ENCODE measurements at places on chromosomes 7 and 10.

GRCh38 chr10:114058297-114058696 lies 14.6 kb downstream of the ADRB1 start:
- no peak for DNase-seq

- no peak for DNase-seq
Observed at GRCh38 chr10:78746155-78746763, 322.5 kb upstream of the ZMIZ1 start.

GRCh38 chr7:124515106-124515830 lies 250.3 kb downstream of the GPR37 start:
- no peak for DNase-seq

GRCh38 chr10:118332236-118332635 lies 9.9 kb downstream of the FAM204A start:
- no peak for DNase-seq

- DNase-seq, result no peak
Observed at GRCh38 chr10:58796242-58796641, 283.6 kb downstream of the BICC1 start.

DNA sequence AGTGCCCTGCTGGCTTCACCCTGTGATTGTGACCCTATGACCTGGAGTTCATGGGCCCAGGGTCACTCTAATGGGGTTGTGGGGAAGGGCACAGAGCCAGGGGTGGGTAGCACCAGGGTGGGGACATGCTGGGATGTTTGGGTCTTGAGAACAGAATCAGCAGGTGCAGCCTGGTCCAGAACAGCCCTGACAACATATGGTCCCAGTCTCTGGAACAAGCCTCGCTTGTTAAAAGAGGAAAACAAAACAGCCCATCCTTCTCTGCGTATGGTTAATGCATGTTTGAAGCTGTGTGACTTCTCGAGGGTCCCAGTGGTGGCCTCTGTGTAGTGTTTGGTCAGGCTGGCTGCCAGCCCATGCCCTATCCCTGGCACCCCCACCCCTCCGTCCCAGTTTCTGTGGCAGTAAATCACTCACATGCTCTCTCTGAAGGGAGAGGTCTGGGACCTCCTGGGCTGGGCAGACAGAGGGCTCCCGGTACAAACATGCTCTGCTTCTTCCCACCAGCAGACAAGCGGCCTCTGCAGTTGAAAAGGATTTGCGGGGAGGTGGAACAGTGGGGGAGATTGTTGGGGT lies 79.4 kb downstream of the FAM241B start:
- no peak for DNase-seq

DNA sequence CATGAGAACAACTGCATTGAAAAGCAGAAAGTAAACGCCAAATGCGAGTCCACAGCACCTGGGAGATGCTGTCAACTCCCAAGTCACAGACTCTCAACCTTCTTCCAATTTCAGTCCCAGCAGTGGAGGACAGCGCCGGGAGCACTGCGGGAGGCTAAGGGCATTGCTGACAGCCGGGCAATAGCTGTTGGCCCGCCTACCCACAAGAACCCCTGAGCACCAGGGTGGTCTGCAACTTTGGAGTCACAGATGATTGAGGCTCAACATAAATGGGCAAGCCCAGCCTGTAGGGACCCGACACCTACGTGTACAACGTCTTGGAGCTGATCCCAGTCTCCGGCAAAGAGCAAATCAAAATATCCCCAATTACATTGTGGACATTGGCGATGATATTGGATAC lies 262.9 kb downstream of the TCERG1L start:
- DNase-seq, result no peak

- DNase-seq, result no peak
Observed at GRCh38 chr7:28358423-28358868, 53.9 kb upstream of the CREB5 start.

- no peak for DNase-seq
Observed at GRCh38 chr10:122655524-122656307, 43.9 kb downstream of the C10orf120 start.

DNA sequence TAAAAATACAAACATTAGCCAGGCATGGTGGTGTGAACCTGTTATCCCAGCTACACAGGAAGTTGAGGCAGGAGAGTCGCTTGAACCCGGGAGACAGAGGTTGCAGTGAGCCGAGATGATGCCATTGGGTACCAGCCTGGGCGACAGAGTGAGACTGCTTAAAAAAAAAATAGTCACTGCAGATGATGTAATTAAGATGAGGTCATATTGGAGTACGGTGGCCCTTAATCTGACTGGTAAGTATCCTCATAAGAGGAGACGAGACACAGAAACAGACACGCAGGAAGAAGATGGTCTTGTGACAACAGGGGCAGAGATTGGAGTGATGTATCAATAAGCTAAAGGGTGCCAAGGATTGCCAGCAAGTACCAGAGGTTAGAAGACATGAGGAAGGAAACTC lies 156.0 kb downstream of the FAM107B start:
- no peak for DNase-seq

GRCh38 chr7:12716134-12716681 lies 28.8 kb downstream of the ARL4A start:
- no peak for DNase-seq

DNA sequence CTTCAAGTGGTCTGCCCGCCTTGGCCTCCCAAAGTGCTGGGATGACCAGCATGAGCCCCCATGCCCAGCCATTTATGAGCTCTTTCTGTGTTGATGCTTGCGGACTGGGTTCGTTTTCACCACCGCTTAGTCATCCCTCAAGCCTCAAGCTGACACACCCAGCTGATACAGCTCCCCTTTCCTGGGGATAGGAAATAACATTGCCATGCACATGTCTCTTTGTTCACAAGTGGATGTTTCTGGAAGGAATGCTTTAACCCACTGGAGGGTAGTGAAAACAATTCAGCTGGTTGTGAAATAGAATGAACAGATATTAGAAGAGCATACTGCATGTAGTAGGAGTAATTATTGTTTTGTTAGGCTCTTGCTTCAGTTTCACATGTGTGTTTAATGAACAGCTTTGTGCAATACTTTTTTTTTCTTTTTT lies 8.5 kb upstream of the METTL27 start:
- no peak for DNase-seq

DNA sequence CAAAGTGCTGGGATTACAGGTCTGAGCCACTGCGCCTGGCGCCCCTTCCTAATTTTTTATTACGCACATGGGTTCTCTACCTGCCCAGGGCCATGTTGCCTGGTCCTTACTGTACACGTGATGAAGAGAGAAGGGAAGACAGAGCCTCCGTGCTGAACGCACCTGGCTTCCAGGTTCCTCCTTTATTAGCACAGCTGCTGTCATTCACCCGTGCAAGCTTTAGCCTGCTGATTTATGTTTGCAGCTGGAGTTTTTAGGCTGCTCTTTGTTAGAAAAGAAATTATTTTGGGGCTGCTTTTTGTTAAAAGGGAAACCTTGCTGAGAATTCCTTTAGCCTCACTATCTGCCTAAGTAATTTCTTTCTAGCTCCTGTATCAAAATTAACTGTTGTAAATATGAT lies 417.0 kb downstream of the CALN1 start:
- no peak for DNase-seq

- DNase-seq, result no peak
Observed at GRCh38 chr10:128211064-128211504, 84.9 kb upstream of the MKI67 start.

DNA sequence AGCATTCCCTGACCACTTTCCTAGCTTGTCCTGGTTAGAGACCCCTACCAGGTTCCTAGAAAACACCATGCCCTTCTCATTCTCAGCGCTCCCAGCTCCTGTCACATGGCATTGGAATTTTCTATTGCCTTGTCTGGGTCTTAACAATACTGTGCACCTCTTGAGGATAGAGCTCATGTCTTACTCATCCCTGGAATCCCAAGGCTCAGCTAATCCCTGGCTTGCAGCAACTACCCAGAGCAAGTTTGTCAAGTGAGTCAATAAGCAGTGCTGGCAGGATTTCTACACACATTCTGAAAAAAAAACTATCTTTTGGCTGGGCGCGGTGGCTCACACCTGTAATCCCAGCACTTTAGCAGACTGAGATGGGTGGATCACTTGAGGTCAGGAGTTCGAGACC lies 11.7 kb upstream of the PRDX3 start:
- no peak for DNase-seq

DNA sequence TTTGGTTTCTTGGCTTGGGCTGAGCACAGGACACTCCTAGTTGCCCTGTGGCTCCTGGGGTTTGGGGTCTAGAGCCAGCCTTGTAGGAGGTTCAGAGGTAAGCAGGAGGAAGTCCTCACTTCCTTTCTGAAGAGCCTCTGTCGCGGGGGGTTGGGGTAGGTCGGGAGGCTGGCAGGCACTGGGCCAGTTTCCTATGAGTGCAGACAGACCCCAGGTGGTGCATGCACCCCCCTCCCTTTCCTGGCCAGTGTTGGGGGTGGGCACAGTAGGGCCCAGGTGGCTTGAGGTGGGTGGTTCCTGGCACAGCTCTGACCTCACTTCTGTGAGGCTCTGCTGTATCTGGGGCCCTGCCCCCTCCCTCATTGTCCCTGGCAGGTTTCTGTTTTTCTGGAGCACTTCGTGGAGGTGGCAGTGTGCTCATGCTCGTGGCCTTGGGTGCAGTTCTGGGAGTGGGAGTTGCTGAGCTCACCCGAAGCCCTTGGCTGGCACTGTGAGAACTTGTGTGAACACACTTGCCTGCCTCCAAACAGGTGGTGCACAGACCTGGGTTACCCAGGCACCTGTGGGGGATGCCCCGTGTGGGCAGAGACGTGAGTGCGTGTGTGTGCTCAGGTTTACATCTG lies 1.8 kb downstream of the PALD1 start:
- no peak for DNase-seq

DNA sequence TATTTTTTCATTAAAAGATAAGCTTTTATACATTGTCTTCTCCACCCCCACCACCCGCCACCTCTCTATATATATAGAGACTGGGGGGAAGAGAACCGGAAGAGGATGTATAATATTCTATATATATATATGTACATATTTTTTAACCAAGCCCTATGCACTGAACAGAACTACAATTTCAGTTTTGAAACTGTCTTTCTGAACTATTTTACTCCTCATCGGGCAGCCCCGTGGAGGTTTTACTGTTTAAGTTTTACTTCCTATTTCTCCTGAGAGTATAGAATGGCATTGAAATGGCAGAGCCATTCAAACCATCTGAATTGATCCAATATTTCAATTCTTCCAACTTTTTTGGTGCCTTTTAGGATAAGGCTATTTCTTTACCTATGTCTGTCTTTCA lies 1047.1 kb downstream of the NRG3 start:
- DNase-seq, result no peak

DNA sequence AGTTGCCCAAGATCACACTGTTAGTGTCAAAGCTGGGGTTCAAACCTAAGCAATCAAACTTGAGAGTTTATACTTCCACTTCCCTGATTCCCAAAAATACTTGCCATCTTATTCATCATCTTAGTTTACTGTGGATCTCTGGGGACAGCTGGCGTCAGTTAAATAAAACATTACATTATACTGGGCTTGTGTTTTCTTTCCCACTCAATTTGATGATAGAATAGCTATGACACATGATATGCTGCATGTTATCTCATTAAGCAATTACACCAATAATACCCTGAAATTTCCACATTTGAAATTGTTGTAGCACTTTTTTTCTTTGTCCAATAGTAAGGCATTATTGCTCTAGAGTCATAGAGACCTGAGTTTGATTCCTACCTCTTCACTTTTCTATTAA lies 62.9 kb upstream of the MXI1 start:
- no peak for DNase-seq
